HEK293T (cell line): ENCODE measurements at places on chromosomes 2 and 18.

GRCh38 chr2:1606421-1607235, 137.7 kb downstream of the PXDN start:
- no peak for DNase-seq

- no peak for DNase-seq
These were observed 216.3 kb downstream of the ANAPC1 start for GRCh38 chr2:111667542-111668273.

GRCh38 chr2:108586631-108587030, 52.4 kb downstream of the LIMS1 start:
- DNase-seq, result no peak

DNA sequence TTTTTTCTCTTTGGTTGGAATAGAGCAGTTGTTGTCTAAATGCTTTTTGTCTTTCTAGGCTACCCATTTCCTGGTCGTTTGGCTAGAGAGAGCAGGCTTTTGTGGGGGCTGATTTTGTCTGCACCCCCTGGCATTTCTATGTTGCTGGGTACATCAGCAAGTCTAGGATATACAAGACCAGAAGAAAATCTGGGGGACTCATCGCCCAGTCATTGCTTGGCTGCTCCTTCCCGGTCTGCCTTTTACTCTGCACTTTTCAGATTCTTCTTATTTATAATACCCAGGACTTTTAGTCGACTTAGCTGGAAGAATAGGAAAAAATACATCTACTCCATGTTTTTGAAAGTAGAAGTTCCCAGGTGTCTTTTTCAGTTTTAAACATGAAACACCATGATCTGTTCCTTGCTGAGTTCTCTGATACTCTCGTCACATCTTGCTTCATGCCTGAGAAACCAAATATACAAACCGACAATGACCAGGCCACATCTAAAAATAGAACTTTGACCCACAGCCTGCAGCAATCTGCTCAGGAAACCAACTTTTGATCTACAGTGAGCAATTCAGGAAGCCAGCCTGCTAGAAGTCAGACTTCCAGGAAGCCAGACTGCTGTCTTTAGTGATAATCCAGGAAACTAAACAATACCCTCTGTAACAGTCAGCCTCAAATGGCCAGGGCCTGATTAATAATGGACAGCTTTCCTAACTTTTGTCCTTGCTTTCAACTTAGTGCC, 163.8 kb upstream of the MEX3C start:
- DNase-seq, result no peak

GRCh38 chr18:58502628-58503027, 126.3 kb downstream of the ALPK2 start:
- no peak for DNase-seq

DNA sequence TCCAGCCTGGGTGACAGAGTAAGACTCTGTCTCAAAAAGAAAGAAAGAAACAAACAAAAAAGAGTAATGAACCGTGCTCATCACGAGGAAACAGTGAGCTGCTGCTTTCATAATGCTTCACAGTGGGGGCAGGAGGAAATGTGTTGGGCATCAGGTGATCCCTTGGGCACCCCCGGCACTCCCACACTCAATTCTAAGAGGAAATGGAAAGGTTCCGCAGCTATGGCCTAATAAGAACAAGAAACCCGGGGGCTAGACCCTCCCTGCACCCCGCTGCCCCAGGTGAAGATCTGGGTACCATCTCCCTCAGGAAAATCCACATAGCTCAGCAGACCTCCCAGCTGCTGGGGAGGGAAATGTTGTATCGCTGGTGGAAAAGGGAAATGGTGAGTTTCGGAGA, 118.9 kb downstream of the LPIN1 start:
- DNase-seq, result no peak

GRCh38 chr2:193518041-193518817, 1323.5 kb upstream of the TMEFF2 start:
- DNase-seq, result no peak

- DNase-seq, result no peak
These were observed 3.5 kb downstream of the PCBP1 start for GRCh38 chr2:70090706-70091334.

DNA sequence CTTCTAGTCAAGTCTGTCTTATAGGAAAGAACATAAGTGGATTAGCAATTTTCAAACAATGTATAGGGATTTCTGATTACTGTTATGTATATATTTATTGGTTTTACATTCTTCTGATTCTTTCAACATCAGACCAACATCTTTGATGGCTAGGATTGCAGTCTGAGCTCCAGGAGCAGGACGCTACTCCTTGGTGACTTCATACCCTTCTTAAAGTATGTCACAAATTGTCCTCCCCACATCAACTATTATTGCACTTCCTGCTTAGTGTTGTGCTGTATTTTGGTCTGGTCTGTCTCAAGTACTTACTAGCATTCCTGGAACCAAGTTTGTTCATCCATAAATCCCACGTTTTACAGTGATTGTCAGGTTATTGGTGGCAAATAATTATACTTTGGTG, 49.0 kb downstream of the MAP2 start:
- DNase-seq, result no peak

- no peak for DNase-seq
These were observed 80.8 kb downstream of the TGIF1 start for GRCh38 chr18:3530807-3531206.
